ENCODE measurements at places on chromosomes 7 and 10.

DNA sequence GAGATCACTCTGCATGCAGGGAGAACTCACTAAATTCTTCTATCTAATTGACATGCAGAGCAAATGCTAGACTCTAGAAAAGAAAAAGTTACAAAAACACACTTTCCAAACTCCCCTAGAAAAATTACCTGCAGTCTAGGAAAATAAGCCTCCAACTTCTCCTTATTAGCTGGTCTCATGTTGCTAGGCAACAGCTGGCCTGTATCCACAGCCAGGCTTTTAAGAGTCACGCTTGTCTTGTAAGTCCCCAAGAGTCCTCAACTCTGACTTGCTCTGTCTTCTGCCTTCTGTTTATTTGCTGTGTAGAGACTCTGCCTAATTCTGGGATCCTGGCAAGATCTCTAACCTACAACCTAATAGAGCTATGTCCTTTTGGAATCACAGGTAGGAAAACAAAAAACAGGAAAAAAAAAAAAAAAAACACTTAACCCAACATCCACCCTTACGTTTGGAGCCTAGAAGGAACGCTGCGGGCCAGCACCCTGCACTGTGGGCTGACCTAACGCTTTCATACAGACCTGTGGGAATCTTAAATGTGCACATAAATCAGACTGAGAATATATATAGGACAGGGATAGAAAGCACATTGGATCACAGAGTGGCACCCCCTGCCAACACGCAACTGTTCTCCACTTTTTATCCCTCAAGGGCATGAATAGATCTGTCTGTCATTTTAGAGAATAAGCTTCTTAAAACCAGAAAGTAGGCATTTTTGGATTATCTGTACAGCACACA, 117.0 kb upstream of the PTPRZ1 start:
- no peak for DNase-seq

GRCh38 chr10:112741830-112742402, 208.1 kb upstream of the TCF7L2 start:
- DNase-seq = no peak

GRCh38 chr7:33630359-33630758, 275.0 kb upstream of the BMPER start:
- no peak for DNase-seq

DNA sequence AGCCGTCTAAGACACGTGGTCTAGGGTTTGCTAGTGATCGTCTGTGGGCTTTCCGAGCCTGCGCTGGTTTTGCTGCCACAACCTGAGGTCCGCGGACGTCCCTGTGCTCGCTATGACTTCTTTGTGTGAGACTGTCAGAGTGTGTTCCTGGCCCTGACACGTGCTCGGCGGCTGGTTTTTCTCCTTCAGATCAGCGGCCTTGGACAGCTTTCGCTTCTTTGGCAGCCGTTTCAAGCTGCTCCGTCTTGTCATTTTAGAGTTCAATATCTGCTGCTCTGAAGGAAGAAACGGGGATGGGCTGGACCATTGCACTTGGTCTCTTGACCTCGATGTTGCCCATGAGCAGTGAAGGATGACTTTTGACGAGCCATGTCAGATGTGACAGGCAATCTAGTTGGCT, 147.3 kb downstream of the MGMT start:
- no peak for DNase-seq

- no peak for DNase-seq
Measured at GRCh38 chr7:141115965-141116364, 42.1 kb downstream of the TMEM178B start.

GRCh38 chr7:30789334-30789711, 18.1 kb downstream of the MINDY4 start:
- no peak for DNase-seq

DNA sequence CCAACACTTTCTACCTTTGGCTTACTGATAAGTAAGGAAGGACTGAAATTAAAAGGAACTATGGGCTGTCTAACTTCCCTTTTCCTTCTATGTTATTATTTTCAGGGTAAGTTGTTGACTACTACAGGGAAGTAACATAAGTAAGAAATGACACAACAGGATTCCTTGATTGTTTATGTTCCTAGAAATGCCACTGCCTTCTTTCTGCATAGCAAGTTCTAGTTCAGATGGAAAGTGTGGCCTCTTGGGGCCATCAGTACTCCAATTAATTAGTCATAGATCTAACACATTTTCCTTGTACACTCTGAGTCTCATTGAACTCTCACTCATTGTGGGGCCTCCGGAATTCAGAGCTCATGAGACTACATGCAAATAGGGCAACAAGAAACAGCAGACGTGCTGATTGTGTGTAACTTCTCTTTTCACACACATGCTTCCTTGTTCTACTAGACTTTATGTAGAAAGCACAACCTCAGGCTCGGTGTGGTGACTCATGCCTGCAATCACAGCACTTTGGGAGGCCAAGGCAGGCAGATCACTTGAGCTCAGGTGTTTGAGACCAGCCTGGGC, 35.3 kb upstream of the HIBADH start:
- no peak for DNase-seq
